ENCODE measurements at places on chromosomes 5 and 9.

- DNase-seq, result no peak
These were observed 18.5 kb upstream of the RCL1 start for GRCh38 chr9:4774209-4774608.

GRCh38 chr5:61123145-61123544 is 39.1 kb downstream of the SMIM15 start:
- DNase-seq, result no peak

DNA sequence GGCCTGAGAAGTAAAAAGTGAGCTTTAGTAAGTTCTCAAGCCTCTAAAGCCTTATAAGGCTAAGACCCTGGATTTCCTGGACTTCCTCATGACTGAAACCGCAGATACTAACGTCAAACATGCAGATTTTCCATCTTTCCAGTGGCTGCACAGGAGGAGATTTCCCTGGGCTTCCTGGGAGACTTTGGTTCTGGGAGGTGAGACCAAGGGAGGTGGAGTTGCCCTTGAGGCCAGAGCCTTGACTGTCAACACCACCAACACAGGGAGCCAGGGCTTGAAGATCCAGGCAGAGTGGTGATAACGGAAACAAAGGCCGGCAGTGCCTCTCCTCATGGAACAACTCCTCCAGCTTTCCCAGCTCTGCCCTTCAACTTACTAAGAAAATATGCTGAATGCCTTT is 144.7 kb upstream of the LRRTM2 start:
- DNase-seq, result no peak

DNA sequence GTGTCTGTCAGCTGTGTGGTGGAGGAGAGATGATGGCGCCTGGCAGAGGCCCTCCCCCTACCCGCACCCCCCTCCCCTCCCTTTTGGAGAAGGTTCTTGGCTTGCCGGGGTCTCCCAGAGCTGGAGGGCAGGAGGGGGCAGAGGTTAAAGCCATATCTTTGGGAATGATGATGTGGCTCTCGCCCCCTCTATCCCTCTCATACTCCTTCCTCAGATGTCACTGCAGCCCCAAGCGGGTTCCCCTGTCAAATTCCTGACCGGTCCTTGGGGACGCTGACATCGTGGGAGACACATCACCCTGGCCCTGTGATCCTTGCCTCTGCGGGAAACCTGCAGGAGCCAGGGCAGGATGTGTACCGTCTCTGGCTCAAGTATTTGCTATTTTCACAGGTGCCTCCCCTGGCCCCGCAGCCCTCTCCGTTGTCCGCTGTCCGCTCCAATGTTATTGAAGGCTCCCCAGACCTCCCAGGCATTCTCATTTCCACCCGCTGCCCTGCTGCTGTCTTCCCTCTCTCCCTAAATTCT is 109.5 kb downstream of the FOXD1 start:
- no peak for DNase-seq

- DNase-seq, result no peak
These were observed 66.8 kb upstream of the IL7R start for GRCh38 chr5:35789732-35790456.

DNA sequence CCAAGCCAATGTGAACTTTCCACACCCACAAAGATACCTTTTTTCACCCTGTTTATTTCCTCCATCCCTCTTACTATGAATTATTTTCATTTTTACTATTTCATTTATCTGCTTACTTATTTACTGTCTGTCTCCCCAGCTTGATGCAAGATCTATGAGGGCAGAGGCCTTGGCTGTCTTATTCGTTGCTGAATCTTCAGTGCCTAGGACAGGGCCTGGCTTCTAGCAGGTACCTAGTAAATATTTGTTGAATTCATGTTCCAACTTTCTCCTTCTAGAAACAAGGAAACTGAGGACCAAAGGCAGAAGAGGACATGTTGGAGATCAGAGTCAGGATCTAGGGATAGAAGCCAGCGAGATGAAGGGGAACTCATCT is 543 bp upstream of the DNM1 start:
- DNase-seq, result no peak

- DNase-seq, result no peak
These were observed 72.8 kb downstream of the WWC1 start for GRCh38 chr5:168364151-168364661.

GRCh38 chr9:83927591-83927990 is 6.4 kb upstream of the KIF27 start:
- DNase-seq, result no peak

DNA sequence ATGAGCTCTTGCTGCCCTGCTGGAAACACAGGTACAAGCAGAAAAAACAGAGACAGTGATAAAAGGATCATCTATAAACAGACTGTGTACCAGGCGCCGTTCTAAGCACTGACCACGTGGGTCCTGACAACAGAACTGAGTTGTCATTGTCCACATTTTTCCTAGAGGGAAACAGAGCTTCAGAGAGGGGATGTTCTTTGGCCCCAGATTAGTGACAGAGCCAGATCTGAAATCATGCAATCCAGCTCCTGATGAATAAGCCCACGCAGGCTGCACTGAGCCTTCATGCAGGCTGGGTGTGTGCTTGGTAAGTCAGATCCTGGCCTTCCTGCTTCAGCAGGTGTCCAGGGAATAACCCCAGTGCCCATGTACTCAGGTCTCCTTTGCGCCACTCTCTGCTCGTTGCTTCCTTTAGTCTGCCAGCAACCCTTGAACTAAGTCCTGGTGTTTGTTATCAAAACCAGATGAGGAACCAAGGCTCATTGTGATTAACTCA is 22.8 kb upstream of the TCF7 start:
- no peak for DNase-seq

- DNase-seq, result peak; percentile 94
These were observed 22.7 kb upstream of the LECT2 start for GRCh38 chr5:135977375-135977928.

DNA sequence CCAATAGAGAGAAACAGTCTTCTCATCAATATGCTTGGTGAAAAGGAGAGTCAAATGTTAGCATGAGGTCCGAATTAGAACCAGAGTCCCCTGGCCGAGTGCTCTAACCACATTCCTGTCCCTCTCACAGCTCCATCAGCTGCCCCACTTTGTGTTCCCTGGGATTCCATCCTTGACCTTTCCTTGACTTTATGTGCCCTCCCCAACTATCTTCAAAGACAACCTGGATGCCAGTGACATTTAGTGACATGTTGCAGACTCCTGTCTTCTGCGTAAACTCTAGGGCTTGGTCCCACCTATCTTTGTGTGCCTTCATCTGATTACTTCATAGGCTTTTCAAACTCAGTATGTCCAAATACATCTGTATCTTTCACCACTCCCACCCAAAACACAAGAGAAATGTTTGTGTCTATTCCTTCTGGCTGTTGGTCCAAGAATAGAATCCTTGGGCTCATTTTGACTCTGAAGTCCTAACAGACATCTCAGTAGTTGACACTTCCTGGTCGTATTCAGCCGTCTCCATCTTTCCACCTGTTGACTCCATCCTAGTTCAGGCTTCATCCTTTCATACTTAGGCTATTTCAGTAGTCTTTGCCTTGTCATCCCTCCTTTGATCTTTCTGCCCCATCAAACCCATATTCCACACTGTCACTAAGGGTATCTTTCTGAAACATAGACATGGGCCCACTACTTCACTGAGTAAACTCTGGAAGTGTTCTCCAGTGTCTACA is 101.4 kb upstream of the CD180 start:
- DNase-seq, result no peak

GRCh38 chr9:133430244-133430643 is 8.1 kb downstream of the ADAMTS13 start:
- DNase-seq, result no peak

GRCh38 chr9:20513126-20513913 is 109.0 kb downstream of the MLLT3 start:
- no peak for DNase-seq

DNA sequence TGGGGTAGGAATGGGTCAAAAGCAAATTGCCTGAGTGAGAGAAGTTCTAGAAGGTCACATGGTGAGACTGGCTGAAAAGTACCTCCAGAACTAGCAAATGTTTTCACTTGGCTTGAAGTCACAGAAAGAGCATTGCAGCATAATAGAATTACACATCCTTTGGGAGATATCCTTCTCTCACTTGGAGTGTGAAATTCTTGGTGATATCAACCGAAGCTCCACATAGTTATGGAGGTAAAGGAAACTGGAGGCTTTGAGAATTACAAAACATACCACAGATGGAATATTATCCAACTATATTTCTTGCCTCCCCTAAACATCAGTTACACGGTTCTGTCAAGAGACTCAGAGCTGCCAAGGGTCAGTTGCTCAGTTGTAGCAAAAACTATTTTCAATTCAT is 182.4 kb downstream of the SEMA5A start:
- peak; percentile 1 for DNase-seq

- peak; percentile 30 for DNase-seq
These were observed 141.4 kb downstream of the LRRC70 start for GRCh38 chr5:62720031-62720441.

DNA sequence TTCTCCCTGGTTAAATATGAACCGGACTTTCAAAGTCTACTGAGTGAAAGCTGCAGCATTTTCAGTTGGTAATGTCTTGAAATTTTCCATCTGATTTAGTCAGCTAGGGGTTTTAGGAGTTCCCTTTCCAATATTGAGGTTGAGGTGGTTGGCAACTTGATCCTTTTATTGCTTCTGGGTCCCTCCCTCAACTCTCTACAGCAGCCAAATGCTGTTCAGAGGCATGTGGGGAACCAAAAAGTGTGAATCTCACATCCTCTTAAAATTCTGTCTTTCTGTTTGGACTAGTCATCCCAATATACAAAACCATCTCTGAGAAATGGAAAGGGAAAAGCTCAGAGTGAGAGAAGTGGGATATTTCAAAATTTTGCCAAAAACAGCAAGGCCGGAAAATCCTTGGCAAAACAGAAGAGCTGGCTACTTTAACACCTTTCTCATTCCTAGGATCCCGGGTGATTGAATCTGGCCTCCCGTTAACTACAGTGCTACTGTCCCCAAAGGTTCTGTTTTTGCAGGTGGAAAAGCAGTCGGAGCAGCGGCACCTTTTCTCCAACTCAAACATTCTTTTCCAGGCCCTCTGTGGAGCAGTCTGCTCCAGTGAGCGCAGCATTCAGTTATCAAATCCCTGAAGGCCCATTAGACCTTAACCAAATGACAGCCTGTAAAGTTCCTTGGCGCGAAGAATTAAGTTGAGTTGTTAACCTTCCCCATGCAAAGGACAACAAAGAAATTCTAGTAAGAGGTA is 345.9 kb upstream of the NUDT12 start:
- DNase-seq, result no peak

DNA sequence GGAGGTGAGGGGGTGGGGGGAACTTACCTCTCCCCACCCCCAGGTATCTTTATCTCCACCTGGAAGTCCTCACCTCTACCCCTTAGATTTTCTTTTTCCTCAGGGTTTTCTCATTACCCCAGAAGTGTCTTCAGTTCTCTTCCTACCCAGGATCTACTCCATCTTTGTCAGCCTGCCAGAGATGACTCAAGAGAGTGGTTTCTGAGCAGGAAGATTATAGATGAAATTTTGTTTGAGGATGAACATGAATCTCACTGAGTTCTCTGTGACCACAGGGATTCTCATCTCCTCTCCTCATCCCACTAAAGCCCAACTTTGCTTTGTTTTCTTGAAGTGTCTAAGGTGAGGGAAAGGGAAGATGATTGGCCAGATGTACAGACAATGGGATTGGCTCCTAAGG is 5.2 kb upstream of the HINT2 start:
- DNase-seq, result no peak

GRCh38 chr5:59727186-59727585 is 166.3 kb downstream of the PDE4D start:
- DNase-seq, result no peak

DNA sequence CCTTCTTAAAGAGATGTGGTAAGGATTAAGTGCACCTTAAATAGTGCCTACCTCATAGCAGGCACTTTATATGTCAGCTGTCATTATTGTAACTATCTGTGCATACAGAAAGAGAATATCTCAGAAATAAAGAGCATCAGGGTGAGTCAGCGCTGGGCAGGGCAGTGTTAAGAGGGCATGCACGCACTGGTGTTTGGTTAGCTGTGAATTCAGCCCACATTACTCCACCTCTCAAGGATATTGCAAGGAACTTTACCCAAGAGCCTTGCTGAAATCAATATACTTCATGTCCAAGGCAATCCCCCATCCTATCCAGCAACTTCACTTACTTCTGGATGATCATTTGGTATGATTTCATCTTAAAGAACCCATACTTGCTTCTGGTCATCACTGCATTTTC is 300.9 kb downstream of the NTRK2 start:
- DNase-seq, result no peak

DNA sequence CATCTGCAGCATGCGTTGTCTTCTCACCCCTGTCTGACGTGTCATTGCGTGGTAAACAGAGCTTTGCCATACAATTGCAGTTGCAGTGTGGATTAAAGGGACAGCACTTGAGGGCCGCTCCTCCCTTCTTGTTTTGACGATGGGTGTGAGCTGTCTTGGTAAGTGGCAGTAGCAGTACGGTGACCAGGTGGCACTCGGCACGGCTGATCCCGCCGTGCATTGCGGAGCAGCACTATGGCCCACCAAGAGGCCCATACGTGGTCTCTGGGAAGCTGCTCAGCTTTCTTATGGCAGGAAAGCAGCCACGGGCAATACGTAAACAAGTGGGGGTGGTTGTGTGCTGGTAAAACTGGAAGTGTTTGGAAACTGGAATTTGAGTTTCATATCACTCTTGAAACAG is 25.1 kb downstream of the EHMT1 start:
- DNase-seq, result no peak

DNA sequence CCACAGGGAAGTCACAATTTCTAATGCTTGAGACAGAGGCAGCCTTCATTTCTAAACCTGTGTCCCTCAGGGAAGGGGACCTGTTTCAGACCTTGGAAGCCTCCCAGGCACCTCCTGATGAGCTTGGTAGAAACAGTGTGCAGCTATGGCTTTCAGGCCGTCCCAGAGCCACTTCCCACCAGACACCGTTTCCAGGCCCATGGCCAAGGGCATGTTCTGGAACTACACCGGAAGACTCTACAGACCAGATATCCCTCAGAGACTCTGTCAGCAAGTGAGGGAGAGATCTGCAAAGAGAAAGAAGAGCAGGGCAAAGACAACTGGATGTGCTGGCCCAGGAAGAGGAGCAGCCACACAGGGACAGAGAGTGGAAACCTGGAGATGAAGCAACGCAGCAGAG is 82.2 kb upstream of the HSPA9 start:
- no peak for DNase-seq

GRCh38 chr5:107672211-107673038 is 1.7 kb upstream of the EFNA5 start:
- peak; percentile 62 for DNase-seq

DNA sequence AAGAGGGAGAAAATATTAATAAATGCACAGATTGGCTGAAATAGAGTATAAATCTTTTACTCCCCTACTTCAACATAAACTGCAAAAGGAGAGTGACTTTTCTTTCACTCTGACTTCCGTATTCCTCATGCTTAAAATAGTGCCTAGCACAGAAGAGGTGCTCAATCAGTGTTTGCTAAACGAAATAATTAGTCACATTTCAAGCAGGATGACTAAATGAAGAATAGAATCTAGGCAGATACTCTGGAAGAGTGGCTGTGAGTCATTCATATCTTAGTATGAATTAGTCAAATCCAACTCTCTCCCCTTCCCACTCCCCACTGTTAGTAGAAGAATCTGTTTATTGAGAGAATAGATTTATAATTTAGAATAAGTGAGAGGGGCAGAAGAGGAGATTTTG is 4.8 kb downstream of the CD274 start:
- DNase-seq, result peak; percentile 57

- DNase-seq, result peak; percentile 72
These were observed 2.9 kb downstream of the SNX18 start for GRCh38 chr5:54520438-54520846.

Data from suppressor macrophage (primary cell).